AG04450 (cell line): ENCODE measurements at places on chromosomes 11 and 22.

- DNase-seq, result no peak
Observed at GRCh38 chr11:3824714-3825472, 15.9 kb downstream of the RHOG start.

GRCh38 chr11:95976550-95976949 lies 52.6 kb upstream of the MTMR2 start:
- DNase-seq, result no peak

DNA sequence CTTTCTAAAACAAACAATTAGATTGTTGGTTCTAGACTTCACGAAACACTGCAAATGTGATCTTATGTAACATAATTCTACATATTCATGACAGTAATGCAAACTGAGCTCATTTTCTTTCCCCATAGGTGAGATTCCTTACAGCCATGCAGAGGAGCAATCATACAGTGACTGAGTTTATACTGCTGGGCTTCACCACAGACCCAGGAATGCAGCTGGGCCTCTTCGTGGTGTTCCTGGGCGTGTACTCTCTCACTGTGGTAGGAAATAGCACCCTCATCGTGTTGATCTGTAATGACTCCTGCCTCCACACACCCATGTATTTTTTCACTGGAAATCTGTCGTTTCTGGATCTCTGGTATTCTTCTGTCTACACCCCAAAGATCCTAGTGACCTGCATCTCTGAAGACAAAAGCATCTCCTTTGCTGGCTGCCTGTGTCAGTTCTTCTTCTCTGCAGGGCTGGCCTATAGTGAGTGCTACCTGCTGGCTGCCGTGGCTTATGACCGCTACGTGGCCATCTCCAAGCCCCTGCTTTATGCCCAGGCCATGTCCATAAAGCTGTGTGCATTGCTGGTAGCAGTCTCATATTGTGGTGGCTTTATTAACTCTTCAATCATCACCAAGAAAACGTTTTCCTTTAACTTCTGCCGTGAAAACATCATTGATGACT lies 1.5 kb downstream of the OR9G1 start:
- no peak for DNase-seq

GRCh38 chr11:88435415-88435814 lies 97.9 kb upstream of the CTSC start:
- no peak for DNase-seq

DNA sequence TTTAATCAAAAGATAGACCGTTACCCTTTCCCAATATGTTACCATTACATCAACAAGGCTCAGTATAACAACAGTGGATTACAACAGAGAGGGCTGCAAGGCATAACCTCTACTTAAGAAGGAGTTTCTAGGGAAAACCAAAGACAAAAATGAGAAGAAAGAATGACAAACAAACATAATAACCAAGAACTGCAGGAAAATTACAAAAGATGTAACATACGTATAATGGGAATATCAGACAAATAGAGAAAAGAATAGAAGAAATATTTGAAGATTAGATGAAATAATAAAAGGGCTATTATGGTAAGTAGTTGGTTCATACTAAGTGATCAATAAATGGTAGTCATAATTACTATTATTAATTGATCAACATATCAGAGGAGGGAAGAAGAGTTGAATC lies 39.1 kb downstream of the SPON1 start:
- DNase-seq, result no peak

DNA sequence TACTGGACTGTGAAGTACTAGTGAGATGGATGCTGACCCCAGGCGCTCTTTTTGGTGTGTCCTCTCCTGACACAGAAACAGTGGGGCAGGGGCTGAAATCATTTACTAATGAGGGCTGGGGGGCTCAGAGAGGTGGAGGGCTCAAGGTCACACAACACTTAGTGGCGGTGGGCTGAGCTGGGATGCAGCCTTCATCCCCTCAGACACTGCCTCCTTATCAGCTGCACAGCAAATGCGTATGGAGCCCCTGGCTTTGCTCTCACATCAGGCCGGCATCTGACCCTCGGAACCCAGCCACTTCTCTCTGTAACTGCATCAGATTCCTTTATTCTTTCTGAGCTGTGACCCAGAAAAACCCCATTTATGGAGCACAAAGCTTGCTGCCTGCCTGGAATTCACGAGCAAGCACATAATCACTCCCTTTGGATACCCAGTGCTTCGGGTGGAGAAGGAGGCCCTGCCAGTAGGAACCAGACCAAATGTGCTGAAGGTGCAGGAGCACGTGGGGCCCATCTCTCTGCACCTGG lies 736.6 kb downstream of the TBC1D22A start:
- DNase-seq, result no peak

DNA sequence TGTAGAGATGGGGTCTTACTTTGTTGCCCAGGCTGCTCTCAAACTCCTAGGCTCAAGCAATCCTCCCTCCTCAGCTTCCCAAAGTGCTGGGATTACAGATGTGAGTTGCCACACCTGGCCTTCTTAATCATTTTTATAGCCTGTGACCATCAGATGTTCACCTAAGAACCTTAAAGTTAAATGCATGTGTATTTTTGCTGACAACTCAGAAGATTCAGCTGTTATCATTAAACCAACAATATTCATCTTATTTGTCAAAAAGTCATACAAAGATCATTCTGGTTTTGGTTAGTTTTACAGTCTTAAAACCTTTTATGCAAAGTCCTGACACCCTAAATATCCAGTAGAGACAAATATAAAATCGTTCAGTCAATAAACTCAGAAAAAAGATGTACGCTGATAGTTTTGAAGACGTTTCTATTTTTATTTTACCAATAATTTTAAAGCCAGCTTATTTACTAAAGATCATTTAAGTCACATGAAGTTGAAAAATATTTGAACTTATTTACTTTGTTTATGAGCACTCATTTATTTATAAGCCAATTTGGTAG lies 22.2 kb downstream of the CLDN5 start:
- no peak for DNase-seq

- no peak for DNase-seq
Observed at GRCh38 chr11:60950933-60951605, 907 bp downstream of the SLC15A3 start.

DNA sequence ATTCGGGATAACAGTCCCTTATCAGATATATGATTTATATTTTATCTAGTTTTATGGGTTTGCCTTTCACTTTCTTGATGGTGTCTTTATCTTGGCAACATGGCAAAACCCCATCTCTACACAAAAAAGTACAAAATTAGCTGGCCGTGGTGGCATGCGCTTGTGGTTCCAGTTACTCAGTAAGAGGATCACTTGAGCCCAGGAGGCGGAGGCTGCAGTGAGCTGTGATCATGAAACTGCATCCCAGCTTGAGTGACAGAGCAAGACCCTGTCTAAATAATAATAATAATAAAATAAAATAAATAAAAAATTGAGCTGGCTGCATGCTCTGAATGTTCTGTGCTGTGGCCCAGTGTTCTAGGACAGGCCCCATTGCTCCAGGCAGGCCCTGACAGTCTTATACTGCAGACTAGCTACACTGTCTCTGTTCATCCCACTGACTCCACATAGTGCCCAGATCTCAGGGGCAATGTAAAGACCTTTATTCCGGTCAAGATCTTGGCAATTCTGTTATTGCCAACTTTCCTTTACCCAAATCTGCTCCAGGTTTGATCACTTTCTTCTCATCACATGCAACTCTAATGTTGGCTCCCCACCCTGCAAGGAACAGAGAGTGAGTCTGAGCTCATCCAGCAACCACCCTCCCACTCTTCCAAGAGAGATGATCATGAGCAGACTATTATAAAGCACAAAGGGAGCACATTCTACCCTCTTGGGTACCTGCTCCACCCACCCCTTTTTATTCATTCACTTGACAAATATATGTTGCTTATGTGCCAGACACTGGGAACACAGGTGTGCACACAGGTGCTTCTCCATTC lies 8.8 kb downstream of the HSPA8 start:
- DNase-seq, result no peak

- DNase-seq, result no peak
Observed at GRCh38 chr11:119772641-119773415, 43.8 kb upstream of the NECTIN1 start.

GRCh38 chr11:68912254-68912653 lies 8.6 kb downstream of the IGHMBP2 start:
- no peak for DNase-seq

- peak; percentile 63 for DNase-seq
Observed at GRCh38 chr11:17986007-17986710, 26.7 kb downstream of the SERGEF start.

GRCh38 chr11:129639300-129639699 lies 176.3 kb upstream of the TMEM45B start:
- DNase-seq, result peak; percentile 81

GRCh38 chr11:74633406-74634393 lies 41.3 kb downstream of the POLD3 start:
- no peak for DNase-seq

DNA sequence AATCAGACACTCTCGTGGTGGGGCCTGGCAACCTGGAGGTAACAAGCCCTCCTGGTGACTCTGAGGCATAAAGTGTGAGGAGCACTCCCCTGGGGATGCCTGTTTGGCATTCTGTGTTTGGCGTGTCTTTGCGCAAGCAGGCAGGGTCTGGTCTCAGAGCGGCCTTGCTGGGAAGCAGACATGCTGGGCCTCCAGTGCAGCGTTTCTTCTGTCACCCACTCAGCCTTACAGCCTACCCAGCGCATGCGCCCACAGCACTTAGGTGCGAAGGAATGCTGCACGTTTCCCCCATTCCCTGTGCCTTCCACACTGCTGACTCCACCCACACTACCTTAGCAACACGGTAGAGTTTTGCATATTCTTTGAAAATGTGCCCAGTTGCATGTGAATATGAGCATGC lies 7.4 kb upstream of the CXCR5 start:
- no peak for DNase-seq

DNA sequence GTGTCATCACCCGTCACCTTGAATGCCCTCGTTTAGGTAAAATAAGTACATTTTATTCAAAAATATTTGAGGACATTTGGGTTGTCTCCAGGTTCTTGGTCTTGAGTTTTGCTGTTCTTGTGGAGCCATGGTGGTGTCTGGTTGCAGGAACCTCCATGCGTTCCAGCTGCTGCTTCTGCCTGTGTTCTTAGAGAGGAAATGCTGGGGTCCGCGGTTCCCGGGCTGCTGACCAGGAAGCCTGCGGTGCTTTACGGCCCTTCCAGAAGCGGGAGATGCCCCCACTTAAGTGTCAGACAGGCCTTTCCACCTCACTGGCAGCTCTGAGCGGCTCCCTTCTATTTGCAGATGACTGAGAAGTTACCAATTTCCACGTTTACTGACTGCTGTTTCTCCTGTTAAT lies 66.8 kb downstream of the LRP5 start:
- DNase-seq, result no peak

DNA sequence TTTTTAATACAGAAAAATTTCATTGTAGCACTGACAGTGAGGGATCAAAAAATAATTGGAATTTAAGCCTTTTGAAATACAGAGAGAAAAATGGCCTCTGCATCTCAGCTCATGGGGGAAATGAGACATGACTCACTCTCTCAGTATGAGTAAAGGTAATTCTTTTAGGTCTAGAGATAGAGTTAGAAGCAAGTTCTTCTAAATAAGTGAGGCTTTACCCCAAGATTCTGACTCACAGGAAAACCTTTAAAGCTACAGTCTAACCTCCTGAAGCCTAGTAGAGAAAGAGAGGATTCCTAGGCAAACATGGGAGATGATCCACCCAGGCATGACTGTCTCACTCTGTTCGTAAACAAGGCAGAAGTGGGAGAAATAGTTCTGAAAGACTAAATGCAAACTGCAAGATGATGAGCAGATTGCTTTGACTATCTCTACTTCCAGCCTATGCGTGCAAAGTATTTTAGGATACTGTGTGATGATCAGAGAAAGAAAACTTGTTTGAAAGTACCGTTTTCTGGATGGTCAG lies 1003.3 kb upstream of the CCDC90B start:
- DNase-seq, result peak; percentile 11

DNA sequence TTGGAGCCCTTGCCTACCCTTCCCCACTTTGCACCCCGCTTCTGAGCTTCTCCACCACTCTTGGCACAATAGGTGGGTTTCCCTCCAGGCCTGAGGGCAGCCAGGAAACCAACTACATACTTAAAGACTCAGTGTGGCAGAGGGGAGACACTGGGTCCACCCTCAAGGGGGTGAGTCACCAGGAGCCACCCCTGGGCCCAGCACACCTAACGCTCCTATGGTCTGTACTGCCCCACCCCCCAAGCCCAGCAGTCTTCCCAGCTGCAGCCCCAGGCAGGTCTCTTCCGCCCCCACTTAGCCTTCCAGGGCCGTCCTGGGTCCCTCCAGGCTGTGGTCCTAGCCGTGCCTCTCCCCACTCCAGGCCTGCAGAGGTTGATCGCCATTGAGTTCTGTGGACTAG lies 3.2 kb upstream of the TMPRSS13 start:
- DNase-seq, result no peak

DNA sequence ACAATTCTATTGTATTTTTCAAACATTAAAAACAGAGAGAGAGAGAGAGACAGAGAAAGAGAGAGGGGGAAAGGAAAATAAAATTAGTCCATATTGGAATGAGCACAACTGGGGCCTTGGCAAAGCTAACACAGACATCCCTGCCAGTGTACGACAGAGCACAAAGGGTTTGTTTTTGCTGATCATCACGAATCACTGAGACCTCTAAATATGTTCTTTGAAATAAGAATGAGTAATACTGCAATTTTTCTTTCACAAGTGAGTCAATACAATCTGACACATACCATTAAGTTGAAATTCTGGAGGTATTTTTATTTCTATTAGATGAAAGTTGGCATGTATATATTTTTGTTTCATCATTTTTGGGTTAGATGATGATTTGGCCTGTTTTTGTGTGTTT lies 27.0 kb upstream of the LRRC4C start:
- DNase-seq, result no peak

DNA sequence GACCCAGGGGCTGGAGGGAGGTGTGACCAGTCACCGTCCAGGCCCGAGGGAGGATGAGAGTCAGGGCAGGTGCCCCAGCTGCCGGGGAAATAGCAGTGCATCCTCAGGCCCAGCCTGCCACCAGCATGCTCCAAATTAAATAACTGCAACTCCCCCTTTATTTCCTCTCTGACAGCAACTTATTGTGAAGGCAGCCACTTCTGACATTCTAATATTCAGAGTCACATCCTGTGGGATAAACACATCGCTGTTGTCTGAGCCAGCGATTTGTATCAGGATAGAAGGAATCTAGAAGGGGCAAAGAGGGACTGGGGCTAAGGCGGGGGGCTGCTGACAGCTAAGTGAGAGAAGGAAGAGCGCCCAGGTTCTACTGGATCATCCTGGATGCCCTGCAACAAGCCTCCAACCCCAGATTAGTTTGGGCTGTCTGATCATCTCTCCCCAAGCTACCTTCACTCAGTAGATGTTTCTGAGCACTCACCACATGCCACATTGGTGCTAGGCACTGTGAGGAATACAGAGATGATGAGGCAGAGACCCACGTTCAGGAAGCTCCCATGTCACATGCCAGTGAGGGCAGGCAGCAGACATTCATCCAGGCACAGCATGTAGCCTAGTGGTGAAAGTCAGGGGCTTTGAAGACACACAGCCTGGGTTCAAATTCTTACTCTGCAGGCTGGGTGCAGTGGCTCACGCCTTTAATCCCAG lies 214.1 kb downstream of the BUD13 start:
- no peak for DNase-seq

- no peak for DNase-seq
Observed at GRCh38 chr11:130749216-130749615, 167.1 kb downstream of the SNX19 start.

DNA sequence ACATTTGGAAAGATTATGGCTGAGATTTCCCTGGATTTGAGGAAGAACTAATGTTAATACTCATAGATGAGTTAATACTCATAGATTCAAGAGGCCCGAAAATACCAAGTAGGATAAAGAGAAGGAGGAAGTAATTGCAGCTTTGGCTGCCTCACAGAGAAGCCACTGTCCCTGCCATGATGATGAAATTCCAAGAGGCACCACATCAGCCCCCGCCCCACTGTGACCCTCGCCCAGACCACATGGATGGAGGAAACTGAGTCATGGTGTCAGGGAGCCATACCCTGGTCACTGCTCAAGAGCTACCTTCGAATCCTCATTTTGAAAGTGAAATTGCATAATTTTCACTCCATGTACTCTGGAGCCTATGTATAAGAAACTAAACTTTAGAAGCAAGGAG lies 92.9 kb upstream of the SLC22A12 start:
- DNase-seq, result no peak
